ENCODE measurements at places on chromosomes 12 and 14.

DNA sequence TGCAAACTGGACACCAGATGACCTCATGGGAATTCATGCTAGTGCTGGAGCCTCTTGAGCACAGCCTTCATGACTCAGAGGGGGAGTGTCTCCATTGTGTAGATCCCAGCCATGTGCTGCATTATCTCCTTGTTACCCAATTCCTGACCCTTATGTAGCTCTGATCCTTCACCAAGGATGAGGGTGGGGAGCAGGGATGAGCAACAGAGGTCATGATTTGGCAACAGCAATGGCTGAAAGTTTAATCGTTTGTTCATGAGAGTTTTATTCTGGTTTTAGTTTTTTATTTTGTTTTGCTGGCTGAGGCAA, 9.5 kb upstream of the BDKRB1 start:
- DNase-seq = no peak

GRCh38 chr14:69632164-69632563, 20.8 kb downstream of the SUSD6 start:
- DNase-seq = no peak

- no peak for DNase-seq
Measured at GRCh38 chr12:24544368-24544767, 404.5 kb downstream of the BCAT1 start.

DNA sequence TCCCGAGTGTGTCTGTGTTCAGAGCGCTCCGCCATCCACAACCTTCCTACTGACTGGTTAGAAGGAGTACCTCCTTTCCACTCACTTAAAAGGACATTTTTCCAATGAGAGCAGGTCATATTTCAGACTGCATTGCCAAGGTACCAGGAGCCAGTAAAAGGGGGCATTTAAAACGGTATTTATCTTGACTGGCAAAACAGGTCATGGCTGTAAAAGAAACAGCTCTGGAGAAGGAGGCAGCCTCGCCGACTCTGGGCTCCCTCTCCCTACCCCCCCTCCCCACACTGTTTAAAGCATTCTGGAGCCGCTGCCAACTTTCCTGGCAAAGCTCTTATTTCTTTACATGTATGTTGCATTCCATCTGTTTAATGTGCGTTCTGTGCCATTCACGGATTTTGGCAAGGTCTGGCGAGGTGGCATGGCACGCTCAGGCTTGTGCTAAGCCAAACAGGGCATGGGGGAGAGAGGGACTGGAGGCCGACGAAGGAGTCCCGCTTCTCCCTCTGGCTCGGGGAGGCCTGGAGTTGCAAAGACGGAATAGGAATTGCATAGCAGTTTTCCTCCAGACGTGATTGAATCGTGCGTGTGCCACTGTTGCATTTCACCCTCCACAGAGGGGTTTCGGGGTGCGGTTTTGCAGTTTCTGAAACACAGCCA, 41.2 kb upstream of the MED13L start:
- DNase-seq = no peak

DNA sequence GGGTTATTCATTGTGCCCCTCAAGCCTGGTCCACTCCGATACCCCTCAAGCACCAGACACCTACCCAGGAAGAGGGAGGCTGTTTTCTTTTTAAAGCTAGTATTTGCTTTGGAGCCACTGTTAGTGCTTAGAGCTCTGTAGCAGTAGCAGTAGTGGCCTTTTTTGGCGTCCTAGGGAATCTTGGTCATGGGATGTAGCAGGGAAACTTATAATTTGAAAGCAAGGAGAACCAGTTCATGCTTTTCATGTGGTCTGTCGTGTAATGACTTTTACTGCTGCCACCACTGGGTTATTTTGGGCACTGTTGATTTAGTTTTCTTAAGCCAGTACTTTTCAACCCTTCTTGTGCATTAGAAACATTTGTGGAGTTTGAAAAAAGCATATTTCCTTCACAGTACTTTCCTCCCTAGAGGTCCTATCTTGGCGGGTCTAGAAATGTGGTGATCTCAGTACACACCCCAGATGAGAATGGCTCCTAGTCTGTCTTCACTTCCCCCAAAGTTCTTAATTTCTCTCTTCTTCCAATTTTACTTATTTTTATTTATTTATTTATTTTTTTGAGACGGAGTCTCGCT, 49.7 kb downstream of the MARK3 start:
- no peak for DNase-seq

DNA sequence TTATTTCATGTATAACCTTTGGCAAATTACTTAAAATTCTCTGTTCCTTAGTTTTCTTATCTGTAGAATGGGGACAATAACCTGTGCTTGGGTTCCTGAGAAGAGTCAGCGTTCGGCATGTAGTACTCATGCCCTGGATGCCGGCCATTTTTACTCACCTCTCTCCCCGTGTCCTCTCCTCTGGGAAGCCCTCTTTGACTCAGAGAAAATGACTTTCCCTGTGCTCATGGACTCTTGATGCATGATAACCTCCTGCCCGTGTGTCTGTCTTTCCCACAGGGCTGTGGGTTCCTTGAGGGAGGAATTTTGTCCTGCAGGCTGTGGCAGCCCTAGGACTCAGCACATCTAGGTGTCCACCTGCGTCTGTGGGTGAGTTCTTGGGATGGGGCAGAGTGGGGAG, 5.8 kb upstream of the C1RL start:
- no peak for DNase-seq

GRCh38 chr14:54348923-54349620, 47.7 kb upstream of the CDKN3 start:
- no peak for DNase-seq

GRCh38 chr12:19945559-19946435, 422.5 kb upstream of the PDE3A start:
- DNase-seq = no peak

GRCh38 chr14:51939755-51940301, 49.5 kb upstream of the RTRAF start:
- no peak for DNase-seq

Data from renal pelvis (tissue), 12 donors.